ENCODE measurements at places on chromosomes 2 and 18.

DNA sequence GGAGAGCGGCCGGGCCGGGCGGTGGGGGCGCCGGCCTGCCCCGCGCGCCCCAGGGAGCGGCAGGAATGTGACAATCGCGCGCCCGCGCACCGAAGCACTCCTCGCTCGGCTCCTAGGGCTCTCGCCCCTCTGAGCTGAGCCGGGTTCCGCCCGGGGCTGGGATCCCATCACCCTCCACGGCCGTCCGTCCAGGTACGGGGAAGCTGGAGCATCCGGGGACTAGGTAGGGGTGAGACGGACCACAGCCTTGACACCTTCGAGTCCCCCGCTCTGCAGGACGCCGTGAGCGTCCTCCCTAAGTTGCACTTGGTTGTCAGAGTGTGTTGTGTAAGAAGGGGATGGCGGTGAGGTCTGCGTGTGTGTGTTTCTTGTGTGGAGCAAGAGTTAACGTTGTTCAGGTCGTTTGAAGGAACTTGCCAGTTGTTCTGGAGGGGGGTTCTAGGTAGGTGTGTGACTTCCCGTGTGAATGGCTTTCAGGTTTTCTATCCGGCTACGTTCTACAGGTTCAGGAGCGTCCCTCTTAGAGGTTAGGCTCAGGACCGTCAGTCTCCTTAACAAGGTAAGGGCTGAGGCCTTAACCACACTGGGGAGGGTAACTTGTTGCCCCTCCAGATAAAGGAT lies 393 bp downstream of the IL1R1 start:
- DNase-seq = no peak

GRCh38 chr18:70260683-70261082 lies 28.2 kb upstream of the SOCS6 start:
- no peak for DNase-seq

DNA sequence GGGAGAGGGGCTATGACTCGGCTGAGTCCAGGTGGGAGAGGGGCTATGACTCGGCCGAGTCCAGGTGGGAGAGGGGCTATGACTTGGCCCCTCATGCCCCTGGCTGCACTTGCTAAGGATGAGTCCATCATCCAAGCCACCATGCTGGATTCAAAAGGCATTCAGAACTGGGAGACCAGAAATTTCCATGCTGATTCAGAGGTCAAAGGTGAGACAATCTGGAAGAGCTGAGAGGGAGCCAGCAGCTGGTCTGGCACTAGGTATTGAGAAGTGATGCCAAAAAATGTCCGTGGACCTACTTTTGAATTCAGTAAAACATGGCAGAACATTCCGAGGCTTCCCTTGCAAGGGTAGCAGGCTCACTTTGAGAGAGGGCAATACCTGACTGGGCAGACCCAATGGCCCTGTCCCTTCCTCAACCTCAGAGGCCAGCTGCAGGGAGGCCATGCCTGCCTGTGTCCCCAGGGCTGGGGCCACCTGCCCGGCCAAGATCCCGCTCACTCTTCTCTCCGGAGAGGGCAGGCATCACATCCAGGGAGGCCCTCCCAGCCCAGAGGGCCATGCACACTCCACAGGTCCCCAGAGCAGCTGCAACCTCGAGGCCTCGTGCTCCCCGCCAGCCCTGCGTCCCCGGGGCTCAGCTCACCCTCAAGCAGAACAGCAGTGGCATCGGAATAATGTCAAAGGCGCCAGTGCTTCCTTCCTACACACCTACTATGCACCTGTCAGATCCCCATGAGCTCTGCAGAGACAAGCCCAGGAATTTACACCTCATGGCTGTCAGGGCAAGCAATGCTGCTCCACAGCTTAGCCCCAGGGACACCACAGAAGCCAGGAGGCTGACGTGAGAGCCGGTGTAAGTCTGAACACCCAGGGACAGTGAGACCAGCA lies 80.2 kb upstream of the GPC1 start:
- DNase-seq = no peak

GRCh38 chr2:218229851-218230250 lies 12.9 kb downstream of the ARPC2 start:
- no peak for DNase-seq

DNA sequence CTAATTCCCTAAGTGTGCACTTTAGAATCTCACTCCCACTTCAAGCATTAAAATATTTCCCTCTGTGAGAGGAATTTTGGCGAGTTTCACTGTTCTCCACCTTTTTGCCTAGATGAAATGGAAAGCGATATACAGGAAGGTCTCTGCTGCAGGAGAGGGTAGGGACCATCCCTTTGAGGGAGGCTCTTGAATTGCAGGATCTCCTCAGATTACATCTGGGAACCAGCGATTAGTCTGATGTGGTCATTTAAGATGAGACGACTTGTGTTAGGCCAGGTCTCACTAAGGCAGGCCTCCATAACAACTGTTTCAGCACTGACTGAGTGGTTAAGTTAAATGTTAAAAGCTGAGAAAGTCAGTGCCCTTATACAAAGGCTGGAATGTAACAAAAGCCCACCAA lies 74.6 kb downstream of the ARL6IP6 start:
- no peak for DNase-seq

All from effector memory CD8-positive, alpha-beta T cell (primary cell).